Fibroblast of the aortic adventitia (primary cell): ENCODE measurements at places on chromosomes 4 and X. TPM values are rescaled to one million over a fixed set of nuclear protein-coding genes. Genes with fewer than 3 reads are reported as not detected.

DNA sequence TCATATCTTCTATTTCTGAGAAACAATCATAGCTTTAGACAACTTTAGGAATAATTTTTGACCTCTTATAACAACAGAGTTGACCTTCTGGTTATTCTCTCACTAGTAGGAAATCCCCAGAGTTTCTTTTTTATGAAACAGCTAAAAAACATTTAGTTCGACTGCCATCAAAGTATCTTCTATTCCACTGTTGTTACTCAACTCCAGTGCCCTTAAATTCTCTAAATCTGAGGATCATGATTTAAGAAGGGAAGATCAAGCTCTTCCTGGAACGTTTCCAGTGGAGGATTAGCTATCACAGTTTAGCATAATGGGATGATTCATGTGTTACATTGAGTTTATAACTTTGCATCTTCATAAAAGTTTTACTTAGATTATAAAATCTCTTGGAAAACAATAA is 134.9 kb upstream of the VEGFC start:
- DNase-seq, result peak; percentile 90

GRCh38 chr4:108702960-108703359 is 52.6 kb downstream of the OSTC start:
- no peak for DNase-seq

GRCh38 chr4:48275247-48275646 is 5.6 kb upstream of the TEC start:
- DNase-seq, result peak; percentile 52

The GPC3 gene
- 16.4 TPM in 1 of 2 replicates, not detected in the other for total RNA-seq

GRCh38 chr4:42654631-42655268 is 2.2 kb downstream of the ATP8A1 start:
- peak; percentile 90 for DNase-seq

The TCEAL9 gene
- 225 and 327 TPM in 2 replicates for total RNA-seq
